Pons (tissue), 1 donor: ENCODE measurements at places on chromosomes 6 and 20.

GRCh38 chr6:125526007-125526720 lies 223.3 kb upstream of the HEY2 start:
- no peak for DNase-seq

DNA sequence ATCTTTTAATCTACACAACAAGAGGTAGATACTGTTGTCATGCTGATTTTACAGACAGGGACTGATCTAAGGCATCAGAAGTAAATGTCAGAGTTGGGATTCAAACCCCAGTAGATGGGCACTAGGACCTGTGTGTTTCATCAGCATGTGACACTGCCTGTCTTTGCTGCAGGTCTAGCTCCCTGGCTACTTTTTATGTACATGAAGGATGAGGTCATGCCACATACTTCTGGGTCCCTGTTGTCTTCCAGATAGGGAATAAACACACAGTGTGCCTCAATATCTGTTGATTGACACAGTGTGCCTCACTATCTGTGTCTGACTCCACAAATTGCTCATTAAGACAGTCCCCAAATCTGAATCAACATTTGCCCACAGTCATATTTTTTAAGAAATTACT lies 106.9 kb downstream of the TFAP2B start:
- no peak for DNase-seq

DNA sequence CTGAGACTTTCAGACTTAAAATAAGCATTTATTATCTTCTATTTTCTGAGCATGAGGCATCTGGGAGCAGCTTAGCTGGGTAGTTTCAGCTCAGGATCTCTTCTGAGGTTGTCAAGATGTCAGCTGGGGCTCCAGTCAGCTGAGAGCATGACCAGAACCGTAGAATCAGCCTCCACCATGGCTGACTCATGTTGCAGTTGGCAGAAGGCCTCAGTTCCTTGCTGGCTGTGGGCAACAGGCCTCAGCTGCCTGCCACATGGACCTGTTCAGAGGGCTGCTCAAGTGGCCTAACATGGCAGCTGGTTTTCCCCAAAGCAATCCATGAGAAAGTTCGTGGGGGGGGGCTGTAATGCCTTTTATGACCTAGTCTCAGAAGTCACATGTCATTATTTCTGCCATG lies 142.3 kb downstream of the LY86 start:
- DNase-seq, result no peak

- DNase-seq, result no peak
These were observed 130.2 kb downstream of the BTBD3 start for GRCh38 chr20:12047838-12048432.

DNA sequence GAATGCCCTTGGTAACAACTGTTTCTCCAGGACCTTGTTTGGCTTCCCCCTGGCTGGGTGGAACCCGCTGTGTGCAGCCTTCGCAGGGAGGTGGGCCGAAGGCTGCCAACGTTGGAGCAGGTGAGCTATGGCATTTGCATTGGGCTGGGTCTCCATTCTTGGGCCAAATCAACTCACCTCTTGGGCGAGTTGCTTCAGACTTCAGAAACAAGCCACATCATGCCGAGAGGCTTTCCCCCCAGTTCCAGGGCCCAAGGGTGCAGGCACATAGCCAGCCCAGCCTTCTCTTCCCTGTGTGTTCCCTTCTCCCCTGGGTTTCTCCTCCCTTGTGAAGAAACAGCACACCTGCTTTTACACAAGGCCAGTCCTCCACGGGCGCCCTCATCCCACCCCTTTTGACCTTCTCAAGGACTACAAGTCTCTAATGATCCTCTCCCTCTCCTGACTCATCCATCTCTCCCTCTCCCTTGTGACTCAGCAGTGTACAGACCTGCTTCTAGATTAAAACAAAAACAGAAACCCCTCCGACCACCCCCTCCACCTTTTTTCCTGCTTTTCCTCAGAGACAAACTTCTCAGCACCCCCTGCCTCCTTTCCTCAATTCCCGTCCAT lies 41.6 kb downstream of the FAM209B start:
- no peak for DNase-seq

DNA sequence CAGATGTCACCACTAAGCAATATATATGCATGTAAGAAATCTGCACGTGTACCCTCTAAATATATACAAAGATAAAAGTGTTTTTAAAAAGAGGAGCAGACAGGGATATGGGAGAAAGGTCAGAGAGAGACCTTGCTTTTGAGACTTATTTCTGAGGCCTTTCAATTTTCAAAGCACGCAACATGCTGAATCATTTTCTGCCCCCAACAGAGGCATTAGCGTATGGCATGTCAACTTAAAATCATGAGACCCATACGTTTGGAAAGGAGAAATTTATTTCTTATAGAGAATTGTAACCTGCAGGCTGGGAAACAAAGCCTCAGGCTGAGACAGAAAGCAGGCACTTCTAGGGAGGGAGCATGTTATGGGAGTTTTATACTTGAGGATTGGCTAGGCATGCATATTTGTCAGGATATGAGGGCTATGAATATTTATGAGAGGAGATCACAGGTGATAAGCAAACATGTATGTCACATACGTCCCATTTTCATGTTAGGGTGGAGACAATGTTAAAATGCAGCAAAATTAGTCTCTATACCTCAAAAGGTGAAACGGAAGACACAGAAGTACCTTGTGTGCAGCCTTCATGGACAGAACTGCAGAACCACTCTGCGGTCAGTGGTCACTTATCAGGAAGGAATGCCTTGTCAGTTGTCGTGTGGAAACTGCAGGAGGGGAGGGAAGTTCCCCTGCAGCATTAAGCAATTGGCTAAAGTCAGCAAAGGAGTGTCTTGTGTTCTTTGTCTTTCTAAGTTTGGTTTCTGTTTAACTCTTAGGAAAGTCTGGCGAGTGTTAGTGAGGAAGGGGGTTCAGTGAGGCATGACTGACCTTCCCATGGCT lies 6.3 kb upstream of the GABRR2 start:
- peak; percentile 56 for DNase-seq

- DNase-seq, result peak; percentile 75
These were observed 222.1 kb upstream of the RREB1 start for GRCh38 chr6:6885521-6886170.

DNA sequence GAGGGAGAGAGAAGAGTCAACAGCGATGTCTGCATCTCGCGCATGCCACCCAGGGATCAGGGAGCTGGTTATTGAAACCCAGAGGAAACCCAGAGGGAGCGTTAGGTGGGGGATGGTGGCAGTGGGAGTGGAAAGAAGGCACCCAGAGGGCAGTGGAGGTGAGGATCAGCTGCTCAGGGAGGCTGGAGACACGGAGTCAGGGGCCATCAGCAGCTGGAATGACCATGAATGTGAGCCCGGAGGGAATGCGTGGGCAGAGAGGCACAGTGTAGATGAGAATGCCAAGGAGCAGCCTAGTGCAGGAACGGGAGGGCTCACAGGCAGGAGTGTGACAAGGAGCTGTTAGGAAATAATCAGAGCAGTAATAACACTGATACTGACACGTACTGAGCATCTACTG lies 36.2 kb downstream of the RSPO4 start:
- DNase-seq, result no peak

GRCh38 chr20:62739581-62740285 lies 31.1 kb downstream of the NTSR1 start:
- no peak for DNase-seq

DNA sequence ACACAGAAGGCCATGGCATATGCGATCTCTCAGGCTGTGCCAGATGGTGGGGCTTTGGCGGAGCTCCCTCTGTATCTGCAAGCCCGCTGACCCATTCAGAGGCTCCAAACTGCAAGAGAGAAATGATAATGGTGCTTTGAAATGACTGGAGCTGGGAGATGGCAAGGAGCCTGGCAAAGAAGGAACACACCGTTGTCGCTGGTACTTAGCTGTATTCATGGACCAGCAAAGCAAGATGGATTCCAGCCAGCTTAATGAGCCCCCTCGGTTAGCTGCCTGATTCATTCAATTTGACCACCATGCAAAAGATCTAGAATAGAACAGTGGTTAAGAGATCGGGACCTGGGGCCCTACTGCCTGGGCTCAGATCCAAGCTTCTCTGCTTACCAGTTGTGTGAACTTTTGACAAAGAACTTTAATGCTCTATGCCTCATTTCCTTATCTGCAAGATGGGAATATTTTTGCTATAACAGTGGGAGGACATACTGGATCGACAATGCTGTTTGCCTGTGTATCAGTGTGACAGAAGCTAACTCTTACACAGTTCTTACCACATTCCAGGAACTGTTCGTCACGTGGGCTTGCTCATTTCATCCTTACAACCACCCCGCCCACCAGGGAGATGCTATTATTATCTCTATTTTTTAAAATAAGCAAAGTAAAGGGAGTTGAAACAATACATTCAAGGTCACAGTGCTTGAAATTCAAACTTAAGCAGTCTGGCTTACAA lies 317.8 kb upstream of the SULF2 start:
- DNase-seq, result peak; percentile 40

DNA sequence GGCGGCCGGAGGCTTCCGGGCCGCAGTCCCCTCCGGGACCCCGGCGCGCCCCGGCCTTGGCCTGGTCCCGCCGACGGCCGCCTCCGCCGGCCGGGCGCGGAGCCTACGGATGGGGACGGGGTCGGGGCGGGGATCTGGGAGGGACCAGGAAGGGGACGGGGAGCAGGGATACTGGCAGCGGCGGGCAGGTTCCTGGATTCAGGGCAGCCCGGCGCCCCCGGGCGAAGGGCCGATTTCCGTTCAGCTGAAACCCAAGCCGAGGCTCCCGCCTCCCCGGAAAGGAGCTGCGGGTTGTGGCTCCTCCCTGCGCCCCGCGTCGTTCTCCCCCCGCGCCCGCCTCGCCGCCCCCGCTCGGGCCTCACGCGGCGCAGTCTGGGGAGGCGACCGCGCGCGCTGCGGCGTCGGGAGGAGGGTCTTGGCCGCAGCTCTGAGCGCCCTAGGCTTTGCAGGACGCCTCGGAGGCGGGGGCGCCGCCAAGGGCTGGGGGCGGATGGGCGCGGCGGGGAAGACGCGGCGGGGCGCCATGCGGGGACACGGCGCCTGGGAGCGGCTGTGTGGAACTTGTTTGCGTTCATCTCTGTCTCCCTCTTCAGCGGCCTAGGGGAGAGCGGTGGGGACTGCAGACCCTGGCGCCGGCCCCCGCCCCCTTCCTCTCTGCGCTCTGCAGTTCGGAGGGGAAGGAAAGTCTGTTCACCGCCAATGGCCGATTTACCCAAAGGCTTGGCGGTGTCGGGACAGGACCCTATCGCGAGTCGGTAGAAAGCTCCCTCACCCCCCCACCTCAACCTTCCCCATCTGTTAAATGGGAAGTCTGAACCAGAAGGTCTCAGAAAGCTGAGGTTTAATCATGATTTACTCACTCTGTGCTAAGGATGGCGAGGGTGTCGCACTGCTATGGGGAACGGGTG lies 22.7 kb upstream of the TMEM181 start:
- no peak for DNase-seq

- DNase-seq, result peak; percentile 63
These were observed 66.6 kb upstream of the CCDC167 start for GRCh38 chr6:37566111-37566949.

- no peak for DNase-seq
These were observed 93.8 kb upstream of the LY86 start for GRCh38 chr6:6494677-6495076.

DNA sequence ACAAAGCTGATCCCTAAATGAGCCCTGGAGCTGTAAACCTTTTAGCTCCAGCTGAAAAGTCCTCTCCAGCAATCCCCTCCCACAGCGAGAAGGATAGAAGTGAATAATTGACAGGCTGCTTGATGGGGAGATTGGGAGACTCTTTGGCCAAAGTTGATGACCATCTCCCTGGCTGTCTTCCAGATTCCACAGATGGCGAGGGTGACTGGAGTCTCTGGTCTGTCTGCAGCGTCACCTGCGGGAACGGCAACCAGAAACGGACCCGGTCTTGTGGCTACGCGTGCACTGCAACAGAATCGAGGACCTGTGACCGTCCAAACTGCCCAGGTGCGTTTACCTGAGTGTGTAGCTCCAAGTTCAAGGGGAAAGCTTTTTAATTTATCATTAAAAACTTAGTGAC lies 67.3 kb downstream of the ISM1 start:
- no peak for DNase-seq

DNA sequence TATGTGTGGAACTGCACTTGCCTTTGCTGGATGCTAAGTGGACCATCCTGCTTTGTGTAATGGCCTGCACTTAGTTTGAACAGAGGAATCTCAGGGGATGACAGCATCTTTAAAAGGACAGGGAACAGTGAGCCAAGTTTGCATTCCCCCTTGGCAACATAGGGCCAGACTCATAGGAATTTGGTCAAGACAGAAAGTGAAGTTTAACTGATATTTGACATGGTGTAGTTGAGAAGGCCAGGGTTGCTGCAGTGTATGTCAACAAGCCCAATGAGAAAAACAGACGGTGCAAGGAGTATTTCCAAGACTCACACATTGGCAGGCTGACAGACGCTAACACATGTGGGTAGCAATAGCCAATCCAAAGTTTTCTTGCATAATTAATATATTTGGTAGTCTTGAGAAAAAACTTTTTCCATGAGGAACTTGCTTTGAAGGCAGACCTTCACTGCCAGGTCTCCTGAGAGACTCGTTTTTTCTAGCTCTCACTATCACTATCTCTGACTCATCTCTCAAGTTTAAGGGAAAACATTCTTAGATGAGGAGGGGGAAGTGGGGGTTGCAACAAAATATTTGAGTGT lies 213.8 kb downstream of the IBTK start:
- no peak for DNase-seq

DNA sequence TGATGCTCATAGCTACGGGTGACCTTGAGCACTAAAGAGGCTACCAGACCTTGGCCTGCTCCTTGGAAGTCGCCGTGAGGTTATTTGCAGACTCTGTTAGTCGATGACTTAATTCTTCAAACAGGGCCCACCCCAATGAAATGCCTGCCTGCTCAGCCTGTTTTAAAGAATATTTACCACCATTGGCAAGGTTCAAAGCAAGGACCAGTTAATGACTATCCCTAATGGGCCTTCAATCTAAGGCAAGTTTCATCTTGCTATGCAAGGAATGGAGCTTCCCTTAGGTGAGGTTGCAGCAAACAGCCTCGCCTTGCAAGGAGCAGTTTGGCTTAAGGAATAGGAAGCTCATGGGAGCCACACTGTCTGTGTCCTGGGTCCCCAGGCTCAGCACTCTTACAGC lies 22.9 kb upstream of the SPO11 start:
- no peak for DNase-seq

DNA sequence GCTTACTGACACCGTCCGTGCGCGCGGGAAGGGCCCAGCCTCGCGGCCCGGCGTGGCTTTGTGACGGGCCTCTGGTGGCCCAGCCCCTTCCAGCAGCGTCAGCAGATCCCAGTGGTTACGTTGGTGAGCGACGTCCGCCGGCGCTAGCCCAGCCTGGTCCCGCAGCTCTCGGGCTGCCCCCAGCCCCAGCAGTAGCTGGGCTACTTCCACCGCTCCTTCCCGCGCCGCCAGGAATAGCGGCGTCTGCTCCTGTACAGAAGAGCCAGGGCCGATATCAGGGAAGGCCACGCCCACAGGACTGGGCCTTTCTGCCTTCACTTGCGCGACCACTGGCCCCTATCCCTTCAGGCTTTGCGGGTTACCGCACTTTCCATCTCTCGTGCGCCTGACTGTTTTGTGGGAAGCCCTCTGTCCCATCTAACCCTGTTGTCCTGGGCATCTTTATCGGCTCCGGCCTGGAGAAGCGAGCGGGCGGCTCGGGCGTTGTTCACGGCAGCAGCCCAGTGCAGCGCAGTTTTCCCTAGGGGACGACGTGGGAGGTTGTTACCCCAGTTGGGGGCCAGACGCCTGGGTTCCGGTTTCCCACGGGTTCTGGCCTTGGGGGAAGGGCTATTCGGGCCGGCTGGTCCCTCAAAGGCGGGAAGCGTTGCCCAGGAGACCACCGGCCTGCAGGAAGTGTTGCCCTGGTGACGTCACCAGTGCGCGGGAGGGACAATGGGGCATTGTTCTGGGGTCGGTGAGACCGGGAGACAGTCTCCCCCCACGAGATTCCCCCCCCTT lies 3.6 kb upstream of the GPSM3 start:
- peak; percentile 95 for DNase-seq

- DNase-seq, result no peak
These were observed 22.7 kb downstream of the UTRN start for GRCh38 chr6:144307880-144308279.
